Motor neuron (in vitro differentiated cells): ENCODE measurements at places on chromosomes 2 and 18. TPM values are rescaled to one million over a fixed set of nuclear protein-coding genes. Genes with fewer than 3 reads are reported as not detected.

B3GNT7 gene
- total RNA-seq = 0.23 and 0.38 TPM in 2 replicates

ANKRD30BL gene
- 0.36 and 1.7 TPM in 2 replicates for total RNA-seq

CXCR4 gene
- total RNA-seq = 0.92 and 1.0 TPM in 2 replicates

PLGLB2 gene
- 2.3 and 2.5 TPM in 2 replicates for total RNA-seq

AQP12B gene
- 0.05 and 0.31 TPM in 2 replicates for total RNA-seq

APLF gene
- total RNA-seq = 2.1 and 2.2 TPM in 2 replicates

CDKL4 gene
- 2.9 TPM in 2 replicates for total RNA-seq

TCF7L1 gene
- total RNA-seq = 3.7 and 4.2 TPM in 2 replicates

CSRNP3 gene
- total RNA-seq = 41.2 and 42.5 TPM in 2 replicates

WNT6 gene
- not detected in 2 replicates for total RNA-seq

UGT1A4 gene
- 0.08 TPM in 1 of 2 replicates, not detected in the other for total RNA-seq

REG3G gene
- 3.3 and 4.4 TPM in 2 replicates for total RNA-seq

ADCY3 gene
- total RNA-seq = 15.8 and 16.3 TPM in 2 replicates

CHN1 gene
- 82.3 and 83.0 TPM in 2 replicates for total RNA-seq

SLC19A3 gene
- total RNA-seq = 0.35 and 0.38 TPM in 2 replicates
